ENCODE measurements at places on chromosomes 7 and 10.

- no peak for DNase-seq
These were observed 44.0 kb upstream of the SORBS1 start for GRCh38 chr10:95605163-95605562.

GRCh38 chr10:29980084-29980483 lies 79.3 kb downstream of the JCAD start:
- DNase-seq, result no peak

DNA sequence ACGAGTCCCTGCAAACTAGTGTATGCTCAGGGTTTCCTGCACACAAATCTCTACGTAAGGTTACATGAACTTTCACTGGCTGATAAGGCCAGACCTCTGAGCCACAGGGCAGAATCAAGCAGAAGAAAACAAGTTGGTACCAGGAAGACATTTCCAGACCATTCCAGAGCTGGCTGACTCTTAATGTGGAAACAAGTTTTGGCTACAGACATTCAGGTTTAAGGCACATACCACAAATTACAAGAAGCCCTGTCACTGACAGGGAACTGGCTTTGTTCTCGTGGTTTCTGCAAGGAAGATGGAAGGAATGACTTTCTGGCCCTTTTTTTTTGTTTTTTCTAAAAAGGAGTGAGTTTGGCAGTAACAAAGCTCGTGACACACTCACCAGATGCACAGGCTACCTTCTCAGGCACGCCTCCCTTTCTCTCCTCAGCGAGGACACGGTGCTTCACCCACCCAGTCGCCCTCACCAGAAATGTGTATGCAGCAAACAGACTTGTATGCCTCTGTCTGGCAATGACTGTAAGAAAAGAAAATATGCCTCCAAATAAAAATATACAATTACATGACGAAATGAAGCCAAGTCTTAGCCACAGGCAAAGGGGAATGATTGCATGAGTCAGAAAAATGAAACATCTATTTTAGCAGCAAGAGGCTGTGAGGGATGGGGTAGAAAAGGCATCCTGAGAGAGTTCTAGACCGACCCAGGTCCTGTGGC lies 22.6 kb downstream of the PLAC9 start:
- DNase-seq, result no peak

GRCh38 chr10:93190372-93190771 lies 116.7 kb downstream of the CYP26A1 start:
- no peak for DNase-seq

DNA sequence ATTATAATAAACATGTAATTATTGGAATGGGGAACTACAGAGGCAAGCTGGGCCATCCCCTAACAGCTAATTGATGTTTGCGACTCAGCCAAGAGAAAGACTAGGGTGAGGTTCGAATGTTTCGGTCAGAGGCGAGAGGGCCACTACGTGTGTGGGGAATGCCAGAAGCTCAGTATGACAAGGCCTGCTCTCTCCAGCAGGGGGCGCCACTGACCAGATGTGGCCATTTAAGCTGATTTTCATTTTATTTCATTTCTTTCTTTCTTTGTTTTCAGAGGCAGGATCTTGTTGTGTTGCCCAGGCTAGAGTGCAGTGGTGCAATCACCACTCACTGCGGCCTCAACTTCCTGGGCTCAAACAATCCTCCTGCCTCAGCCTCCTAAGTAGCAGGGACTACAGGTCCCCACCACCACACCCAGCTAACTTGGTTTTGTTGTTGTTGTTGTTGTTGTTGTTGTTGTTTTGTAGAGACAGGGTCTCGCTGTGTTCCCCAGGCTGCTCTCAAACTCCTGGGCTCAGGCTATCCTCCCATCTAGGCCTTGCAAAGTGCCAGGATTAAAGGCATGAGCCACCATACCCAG lies 38.1 kb downstream of the TMEM130 start:
- DNase-seq, result peak; percentile 6

DNA sequence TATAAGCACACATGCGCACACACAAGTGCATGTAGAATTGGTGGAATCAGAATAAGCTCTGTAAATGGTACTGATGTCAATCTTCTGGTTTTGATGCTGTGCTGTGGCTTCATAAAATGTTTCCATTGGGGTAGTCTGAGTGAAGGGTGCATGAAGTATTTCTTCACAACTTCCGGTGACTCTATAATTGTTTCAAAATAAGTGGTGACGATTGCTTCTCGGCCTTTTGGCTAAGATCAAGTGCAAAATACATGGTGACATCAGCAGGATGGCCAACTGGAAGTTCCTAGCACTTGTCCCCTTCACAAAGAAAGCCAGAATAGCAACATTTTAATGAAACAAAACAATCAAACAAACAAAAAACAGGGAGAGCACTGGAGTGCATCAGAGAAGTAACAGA lies 41.6 kb upstream of the CAMK2B start:
- DNase-seq, result no peak

DNA sequence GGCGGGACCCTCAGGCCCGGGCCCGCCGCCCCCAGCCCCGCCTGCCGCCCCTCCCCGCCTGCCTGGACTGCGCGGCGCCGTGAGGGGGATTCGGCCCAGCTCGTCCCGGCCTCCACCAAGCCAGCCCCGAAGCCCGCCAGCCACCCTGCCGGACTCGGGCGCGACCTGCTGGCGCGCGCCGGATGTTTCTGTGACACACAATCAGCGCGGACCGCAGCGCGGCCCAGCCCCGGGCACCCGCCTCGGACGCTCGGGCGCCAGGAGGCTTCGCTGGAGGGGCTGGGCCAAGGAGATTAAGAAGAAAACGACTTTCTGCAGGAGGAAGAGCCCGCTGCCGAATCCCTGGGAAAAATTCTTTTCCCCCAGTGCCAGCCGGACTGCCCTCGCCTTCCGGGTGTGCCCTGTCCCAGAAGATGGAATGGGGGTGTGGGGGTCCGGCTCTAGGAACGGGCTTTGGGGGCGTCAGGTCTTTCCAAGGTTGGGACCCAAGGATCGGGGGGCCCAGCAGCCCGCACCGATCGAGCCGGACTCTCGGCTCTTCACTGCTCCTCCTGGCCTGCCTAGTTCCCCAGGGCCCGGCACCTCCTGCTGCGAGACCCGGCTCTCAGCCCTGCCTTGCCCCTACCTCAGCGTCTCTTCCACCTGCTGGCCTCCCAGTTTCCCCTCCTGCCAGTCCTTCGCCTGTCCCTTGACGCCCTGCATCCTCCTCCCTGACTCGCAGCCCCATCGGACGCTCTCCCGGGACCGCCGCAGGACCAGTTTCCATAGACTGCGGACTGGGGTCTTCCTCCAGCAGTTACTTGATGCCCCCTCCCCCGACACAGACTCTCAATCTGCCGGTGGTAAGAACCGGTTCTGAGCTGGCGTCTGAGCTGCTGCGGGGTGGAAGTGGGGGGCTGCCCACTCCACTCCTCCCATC lies 82.7 kb downstream of the PAX2 start:
- no peak for DNase-seq

DNA sequence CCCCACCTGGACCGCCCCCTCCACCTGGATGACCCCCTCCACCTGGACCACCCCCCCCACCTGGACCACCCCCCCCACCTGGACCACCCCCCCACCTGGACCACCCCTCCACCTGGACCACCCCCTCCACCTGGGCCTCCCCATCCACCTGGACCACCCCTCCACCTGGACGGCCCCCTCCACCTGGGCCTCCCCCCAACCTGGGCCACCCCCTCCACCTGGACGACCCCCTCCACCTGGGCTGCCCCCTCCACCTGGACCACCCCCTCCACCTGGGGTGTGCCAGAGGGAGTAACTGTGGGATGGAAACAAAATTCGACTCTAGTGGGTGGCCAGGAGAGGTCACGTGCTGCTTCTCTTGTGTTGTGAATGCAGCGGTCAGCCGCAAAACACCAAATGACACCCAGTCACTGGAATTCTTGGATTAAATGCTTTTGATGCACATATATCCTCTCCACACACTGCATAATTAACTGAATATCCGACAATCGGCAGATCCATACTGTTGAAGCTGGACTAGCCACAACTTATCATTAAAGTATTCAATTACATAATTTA lies 316.7 kb downstream of the PTPRN2 start:
- DNase-seq, result no peak

DNA sequence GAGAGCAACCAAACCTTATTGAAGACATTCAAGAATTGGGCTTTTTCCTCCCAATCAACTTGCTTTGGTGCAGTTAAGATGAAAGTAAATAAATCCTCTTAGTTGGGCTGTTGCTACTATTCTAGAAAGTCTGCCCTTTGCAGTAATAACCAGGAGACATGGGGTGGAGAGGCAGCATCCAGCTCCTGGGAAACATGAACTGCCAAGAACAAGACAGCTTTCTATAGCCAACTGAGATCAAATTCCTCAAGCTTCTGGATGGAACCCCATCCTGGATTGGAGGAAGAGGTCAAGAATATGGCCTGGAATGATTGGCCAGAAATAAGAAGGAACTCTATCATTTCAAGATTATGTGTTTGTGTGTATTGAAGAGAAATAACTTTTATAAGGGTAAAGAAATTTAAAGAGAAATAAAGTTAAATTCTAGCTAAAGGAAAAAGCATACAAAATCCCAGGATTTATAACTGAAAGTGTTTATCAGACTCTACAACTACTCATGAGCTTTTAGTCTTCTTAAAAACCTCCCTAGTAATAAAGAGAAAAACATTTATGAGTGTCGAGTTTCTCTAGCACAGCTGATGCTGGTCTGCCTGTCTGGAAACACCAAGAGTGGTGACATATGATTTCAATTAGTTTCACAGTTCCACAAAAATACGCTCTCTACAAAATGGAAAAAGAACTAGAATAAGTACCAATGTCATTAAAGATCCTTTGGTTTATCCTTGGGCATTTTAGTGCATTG lies 70.1 kb upstream of the COL1A2 start:
- DNase-seq, result no peak

DNA sequence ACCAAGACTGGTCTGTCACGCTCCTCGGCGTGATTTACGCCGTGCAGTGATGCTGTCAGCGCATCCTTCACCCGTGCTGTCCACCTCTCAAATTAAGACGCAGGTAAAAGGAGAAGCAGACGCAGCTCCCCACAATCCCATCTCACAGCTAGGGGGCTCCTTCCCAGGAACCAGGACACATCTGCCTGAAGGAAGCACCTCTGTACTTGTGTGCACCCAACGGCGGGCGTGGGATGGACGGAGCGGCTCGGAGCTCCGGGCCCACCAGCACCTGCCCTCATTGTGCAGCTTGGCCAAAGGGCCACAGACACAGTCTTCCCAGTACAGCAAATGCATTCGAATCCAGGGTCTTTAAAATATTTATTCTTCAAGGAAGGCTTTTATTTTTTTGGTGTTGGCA lies 55.3 kb downstream of the STK32C start:
- no peak for DNase-seq

- no peak for DNase-seq
These were observed 21.2 kb downstream of the KIF5B start for GRCh38 chr10:32035038-32035437.

GRCh38 chr7:27193335-27194001 lies 6.4 kb downstream of the HOXA13 start:
- DNase-seq, result no peak

DNA sequence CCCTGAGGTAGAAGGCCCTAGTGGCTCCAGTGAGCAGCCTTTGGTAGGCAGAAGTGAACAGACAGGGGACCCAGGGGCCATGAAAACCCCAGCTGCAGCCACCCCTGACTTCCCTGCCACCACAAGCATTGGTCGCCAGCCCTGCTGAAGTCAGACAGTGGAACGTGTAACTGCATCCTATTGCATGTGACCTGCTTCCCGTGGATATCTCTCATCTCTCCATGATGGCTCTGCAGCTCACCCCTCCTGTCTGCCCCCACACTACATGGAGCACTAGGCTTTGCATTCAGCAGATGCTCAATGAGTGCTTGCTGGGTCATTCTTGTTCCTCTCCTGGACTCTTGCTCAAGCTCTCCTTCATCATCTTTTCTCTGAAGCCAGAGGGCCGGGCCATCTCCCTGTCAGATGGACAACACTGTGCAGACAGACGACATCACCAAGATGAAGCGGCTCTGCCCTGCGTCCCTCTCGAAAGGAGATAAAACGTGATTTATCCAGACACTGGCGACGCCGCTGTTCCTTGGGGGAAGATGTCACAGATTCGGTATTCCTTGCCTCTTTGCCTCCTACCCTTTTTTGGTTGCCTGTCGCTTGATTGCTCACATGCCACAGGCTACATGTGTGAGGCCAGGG lies 117.5 kb downstream of the SH3PXD2A start:
- DNase-seq, result no peak

DNA sequence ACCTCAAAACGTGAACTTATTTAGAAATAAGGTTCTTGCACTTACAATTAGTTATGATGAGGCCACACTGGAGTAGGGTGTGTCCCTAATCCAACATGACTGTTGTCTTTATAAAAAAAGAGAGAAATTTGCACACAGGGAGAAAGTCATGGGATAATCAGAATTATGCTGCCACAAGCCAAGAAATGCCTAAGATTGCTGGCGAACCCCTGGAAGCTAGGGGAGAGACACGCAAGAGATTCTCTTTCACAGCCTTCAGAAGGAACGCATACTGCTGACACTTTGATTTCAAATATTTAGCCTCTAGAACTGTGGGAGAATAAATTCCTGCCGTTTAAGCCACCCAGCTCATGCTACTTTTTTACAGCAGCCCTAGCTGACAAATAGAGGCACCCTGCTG lies 138.3 kb downstream of the CCDC71L start:
- DNase-seq, result no peak

GRCh38 chr7:92075455-92076158 lies 58.7 kb downstream of the CYP51A1 start:
- DNase-seq, result no peak

GRCh38 chr10:4648999-4649398 lies 177.0 kb upstream of the AKR1E2 start:
- DNase-seq, result no peak

GRCh38 chr10:128579901-128580300 lies 453.7 kb upstream of the MKI67 start:
- no peak for DNase-seq

DNA sequence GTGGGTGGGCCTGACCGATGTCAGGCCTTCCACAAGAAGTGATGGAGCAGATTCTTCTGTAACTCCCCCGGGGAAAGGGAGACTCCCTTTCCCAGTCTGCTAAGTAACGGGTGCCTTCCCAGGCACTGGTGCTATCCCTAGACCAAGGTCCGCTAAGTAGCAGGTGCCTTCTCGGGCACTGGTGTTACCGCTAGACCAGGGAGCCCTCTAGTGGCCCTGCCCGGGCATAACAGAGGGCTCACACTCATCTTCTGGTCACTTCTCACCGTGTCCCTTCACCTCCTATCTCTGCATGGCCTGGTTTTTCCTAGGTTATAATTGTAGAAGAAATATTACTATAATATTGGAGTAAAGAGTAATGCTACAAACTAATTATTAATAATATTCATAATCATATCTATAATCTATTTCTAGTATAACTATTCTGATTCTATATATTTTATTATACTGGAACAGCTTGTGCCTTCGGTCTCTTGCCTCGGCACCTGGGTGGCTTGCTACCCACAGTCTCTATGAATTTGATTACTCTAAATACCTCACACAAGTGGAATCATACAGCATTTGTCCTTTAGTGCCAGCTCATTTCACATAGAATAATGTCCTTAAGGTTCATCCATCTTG lies 1378.7 kb downstream of the XPNPEP1 start:
- DNase-seq, result no peak

GRCh38 chr10:60148266-60148840 lies 241.3 kb downstream of the ANK3 start:
- no peak for DNase-seq

GRCh38 chr7:28410628-28411531 lies 1.4 kb upstream of the CREB5 start:
- DNase-seq, result no peak
